Fibroblast of the aortic adventitia (primary cell): ENCODE measurements at places on chromosomes 5 and 9. TPM values are rescaled to one million over a fixed set of nuclear protein-coding genes. Genes with fewer than 3 reads are reported as not detected.

DNA sequence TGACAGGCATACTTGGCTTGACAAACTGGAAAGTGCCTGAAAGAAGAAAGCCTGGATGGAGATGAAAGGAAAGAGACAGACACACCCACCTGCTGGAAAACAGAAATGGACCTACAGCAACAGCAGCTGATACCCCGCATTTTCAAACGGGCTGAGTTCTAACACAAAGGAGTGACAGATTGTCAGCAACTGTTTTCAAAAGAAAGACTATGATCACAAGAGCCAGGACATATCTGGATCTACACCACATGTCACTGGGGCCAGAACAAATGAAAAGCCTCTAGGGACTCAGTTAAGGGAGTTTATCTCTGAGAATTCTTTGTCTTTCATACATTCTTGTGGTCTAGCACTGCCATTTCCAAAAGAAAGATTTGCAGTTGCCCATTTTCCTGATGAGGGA lies 24.1 kb upstream of the FST start:
- DNase-seq, result no peak

EGFL7 gene
- 2.4 and 5.6 TPM in 2 replicates for total RNA-seq

CLIC3 gene
- total RNA-seq, result 4.3 and 5.2 TPM in 2 replicates

TLX3 gene
- not detected in 2 replicates for total RNA-seq

- DNase-seq, result no peak
Observed at GRCh38 chr5:40485021-40485998, 194.4 kb upstream of the PTGER4 start.

PCDHA9 gene
- under 0.01 and 0.49 TPM in 2 replicates for total RNA-seq

NAIP gene
- 4.3 and 6.8 TPM in 2 replicates for total RNA-seq

DNA sequence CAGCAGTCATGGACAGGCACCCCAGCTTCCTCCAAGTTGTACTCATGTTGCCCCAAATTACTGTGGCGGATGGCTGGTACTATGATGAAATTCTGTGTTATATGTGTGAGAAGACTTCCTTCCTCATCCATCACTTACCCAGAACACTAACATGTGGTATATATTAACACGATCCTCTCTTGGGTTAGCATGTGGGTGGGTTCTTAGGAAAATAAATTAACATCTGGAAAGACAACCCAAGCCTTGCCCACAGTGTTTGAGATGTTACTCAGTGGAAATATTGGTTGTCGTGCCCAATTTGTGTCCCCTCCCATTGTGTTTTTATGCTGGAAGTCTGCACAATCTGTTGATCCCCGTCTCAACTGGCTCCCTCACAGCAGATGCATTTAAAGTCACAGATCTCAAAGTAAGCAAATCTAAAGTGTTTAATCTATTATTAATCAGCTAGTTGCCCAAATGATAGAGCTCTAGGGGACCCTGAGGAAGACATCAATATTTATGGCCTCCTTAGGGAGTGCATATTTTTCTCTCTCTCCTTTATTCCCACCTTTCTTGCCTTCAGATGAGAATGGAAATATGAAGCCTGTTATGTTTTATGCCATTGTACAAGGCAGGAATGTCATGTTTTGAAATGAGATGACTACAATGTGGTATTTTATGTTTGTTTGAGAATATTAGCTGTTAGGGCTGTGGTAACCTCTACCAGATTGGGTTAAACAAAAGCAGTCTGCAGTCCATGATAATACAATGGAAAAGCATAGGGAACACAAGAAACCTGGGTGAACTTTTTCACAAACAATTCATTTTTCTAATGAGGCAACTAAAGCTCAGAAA lies 93.9 kb downstream of the GRIA1 start:
- DNase-seq, result no peak

ERAP2 gene
- 6.7 and 9.6 TPM in 2 replicates for total RNA-seq

DNA sequence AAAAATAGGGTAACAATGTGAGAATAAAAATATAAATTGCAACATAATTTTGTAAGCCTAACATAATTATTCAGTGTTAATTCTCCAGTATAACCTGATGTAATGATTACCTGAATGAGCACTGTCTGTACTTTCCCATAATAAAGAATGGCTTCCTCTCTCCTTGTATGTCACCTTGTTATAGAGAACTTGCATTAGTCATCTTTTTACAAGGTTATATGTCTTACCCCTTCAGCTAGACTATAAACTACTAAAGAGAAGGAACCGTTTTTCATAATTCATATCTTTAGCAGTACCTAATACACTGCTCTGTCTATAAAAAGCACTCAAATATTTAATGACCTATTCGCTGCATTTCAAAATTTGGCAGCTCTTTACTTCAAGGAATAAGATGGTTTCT lies 19.8 kb downstream of the STRBP start:
- no peak for DNase-seq

DNA sequence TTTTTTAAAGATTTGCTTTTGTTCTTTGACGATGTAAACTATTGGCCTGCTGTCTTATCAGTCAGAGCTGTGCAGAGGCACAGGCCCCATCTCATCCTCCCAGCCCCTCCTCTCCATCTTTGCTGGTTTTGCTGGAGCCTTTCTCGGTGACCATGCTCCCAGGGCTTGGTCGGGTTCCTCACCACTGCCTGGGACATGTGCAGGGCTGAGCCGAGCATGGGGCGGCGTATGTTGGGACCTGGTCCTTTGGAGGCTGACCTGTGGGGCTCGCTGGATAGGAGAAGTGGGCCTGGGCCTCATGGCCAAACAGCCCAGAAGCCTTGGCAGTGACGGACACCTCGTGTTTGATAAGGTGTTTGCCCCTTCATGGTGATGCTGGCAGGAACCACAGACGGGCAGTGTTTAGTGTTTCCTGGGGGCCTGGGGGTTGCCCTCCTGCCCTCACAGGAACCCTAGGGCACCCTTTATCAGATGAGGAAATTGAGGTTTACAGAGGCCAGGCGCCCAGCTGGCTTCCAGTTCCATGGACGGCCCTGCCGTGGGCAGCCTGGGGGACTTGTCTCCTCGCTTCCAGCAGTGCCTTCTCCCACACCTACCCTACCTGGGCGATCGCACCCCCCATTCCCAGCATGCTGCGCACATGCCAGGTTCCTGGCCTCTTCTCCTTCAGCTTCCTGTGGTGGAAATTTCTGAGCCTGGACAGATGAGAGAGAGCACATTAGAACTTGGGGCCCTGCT lies 27.6 kb downstream of the TRAF2 start:
- no peak for DNase-seq

GRCh38 chr9:2913026-2913425 lies 69.1 kb upstream of the PUM3 start:
- DNase-seq, result no peak

DNA sequence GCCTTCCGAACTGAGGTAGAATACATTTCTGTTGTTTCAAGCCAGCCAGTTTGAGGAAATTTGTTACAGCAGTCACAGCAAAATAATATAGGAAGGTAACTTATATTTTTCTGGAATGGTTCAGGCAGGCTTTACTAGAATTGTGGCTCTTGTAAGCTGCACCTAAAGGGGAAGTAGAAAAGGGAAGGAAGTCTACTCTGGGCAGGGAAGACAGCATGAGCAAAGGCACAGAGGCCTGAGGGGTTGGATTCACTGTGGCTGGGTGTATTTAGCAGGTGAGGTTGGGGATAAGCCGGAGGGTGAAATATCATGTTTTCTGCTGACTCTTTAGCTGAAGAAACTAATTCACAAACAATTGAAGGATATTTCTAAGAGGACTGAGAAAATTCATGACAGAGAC lies 183.5 kb downstream of the GAS1 start:
- no peak for DNase-seq

DNA sequence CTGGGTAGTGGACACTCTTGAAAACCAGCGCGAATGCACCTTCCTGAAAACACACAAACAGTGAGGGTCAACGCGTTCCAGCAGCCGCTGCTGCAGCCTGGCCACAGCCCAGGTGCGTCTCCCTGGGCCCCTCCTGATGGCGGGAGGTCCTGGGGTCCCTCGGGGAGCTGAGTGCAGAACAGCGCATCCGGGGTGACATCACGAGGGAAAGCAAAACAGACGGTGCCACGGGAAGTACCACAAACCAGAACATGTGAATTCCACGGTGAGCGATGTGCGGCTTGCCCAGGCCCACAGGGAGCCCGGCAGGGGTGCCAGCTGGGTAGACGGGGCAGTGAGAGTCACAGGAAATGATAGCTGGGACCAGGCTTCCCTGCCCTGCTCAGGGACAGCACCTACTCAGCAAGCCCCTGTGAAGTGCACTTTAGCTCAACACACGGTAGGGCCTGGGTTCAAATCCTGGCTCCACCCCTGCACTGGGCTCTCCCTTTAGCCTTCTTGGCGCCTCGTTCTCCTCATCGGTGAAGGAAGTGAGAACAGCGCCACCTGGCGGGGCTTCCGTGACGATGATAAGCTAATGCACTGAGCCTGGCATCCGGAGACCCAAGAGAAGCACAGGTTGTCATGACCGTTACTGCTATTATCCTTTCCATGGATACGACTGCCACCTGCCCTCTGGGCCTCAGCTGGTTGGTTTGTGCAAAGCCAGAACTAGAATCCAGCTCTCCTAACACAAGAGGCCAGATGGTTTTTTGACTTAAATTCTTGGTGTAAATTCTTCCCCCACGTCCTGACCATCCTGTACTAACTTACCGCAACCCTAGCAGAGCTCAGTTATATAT lies 24.6 kb downstream of the GFPT2 start:
- DNase-seq, result peak; percentile 71

CER1 gene
- not detected in 2 replicates for total RNA-seq

DNA sequence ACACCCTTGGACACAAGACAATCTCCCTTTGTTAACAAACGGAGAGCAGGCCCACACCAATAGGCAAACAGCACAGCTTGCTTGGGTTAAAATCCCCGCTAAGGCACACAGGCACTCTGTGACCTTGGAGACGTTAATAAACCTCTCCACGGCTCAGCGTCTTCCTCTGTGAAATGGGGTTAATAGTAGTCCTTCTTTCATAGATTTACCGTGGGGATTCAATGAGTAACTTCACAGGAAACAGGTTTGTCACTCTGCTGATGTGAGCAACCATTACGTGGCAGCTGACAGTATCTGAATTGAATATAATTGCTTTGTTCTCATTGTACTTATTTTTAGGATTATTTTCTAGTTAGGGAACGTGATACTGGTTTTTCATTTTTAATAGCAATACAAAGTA lies 65.2 kb upstream of the ADRA1B start:
- DNase-seq, result no peak

DNA sequence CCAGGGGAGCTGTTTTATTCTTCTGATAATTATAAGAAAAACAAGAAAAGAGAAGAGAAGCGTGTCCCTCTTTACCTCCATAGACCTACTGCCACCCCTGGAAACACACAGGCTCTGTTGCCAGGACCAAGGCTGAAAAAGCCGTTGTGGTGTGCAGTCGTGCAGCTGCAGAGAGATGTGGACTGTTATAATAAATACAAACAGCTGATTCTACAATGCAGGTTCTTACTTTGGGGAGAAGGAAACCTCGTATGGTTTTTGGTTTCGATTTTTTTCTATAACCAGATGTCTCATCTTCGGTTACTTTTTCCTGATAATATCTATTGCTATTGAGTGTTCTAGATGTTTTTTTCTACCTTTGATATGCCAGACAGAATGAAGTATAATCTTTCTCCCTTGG lies 28.1 kb downstream of the FYB1 start:
- no peak for DNase-seq

GRCh38 chr5:145834917-145835847 lies at the start of gene PRELID2:
TSS of gene PRELID2 (minus strand) at chr5:145835342. CDS start at chr5:145835251, 91 bp downstream.
- peak; percentile 84 for DNase-seq

CKMT2 gene
- 1.4 TPM in 1 of 2 replicates, not detected in the other for total RNA-seq

DNA sequence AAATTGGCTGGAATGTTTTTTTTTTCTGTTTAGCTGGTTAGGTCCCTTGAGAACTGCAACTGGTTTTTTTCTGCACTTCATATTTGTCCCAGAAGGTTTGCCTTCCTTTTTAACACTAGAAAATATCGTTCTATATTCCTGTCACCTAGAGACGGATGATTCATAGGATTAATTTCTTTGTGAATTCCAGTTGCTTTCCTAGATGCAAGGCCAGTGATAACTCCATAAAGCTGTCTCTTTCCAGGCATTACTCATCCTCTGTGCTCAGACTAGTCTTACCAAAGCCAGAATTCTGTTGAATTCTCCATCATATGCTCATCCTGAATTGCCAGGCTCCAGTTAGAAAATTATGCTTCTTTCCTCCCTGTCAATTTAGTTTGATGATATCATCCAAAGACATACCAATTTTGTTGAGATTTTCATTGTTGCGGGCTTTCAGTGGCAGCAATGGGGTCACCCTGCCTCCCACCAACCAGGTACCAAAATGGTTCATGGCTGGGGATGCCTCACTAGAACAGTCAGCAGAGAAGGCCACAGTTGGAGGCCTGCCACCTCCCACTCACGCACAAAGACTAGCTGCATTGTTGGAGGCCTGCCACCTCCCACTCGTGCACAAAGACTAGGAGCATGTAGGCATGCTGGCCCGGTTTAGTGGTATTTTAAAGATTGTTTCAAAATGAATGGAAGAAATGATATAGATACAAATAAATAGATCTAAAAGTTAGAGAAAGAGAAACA lies 8.5 kb downstream of the BAAT start:
- DNase-seq, result peak; percentile 75

DNA sequence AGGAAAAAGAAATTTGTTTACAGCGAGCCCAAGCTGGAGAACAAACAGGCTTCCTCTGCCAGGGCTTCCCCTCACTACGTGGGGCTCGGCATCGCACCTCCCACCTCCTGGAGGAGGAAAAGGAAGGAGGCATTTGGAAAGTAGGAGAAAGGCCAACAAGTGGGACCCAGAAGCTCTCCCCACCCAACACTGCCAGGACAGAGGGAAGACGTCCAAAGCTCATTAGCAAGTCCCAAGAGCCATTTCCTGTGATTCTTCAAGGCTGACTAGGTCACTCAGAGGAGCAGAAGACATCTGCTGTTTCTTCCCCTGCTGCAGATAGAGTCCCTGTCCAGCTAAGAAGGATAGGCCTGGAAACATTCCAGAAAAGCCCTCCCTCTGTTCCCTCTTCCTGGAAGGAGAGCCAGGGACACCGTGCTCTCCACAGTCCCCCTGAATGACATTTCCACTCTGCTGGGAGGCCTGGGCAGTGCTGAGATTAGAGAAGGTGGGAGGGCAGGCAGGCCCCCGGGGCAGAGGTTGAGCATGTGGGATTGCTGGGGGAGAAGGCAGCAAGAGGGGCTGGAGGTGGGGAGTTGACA lies 57.0 kb upstream of the NEURL1B start:
- no peak for DNase-seq

ROR2 gene
- 13.0 and 26.5 TPM in 2 replicates for total RNA-seq

C9orf153 gene
- total RNA-seq, result 0.41 and 0.45 TPM in 2 replicates

EIF4EBP3 gene
- 0.74 and 4.7 TPM in 2 replicates for total RNA-seq

DNA sequence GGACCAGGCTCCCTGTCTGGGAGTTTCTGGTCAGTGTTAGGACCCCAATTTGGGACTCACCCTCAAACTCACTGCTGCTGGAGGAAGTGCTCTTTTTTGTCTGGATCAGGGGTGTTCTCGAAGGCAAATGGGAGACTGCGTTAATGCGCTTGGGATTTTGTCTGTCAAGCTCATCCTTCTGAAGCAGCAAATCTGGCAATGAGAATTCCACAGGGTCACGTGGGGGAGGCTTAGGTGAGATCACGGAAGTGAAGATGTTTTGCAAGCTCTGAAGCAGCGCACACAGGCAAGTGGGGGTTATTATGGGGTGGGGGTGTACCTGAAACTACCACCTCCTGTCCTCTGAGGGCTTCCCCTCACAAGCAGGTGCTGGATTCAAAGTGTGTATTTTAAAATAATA lies 10.5 kb upstream of the TEX53 start:
- DNase-seq, result no peak

- DNase-seq, result no peak
Observed at GRCh38 chr9:749716-750115, 91.8 kb upstream of the DMRT1 start.
